Neural crest cell (in vitro differentiated cells): ENCODE measurements at places on chromosomes 16 and 17. TPM values are rescaled to one million over a fixed set of nuclear protein-coding genes. Genes with fewer than 3 reads are reported as not detected.

DNA sequence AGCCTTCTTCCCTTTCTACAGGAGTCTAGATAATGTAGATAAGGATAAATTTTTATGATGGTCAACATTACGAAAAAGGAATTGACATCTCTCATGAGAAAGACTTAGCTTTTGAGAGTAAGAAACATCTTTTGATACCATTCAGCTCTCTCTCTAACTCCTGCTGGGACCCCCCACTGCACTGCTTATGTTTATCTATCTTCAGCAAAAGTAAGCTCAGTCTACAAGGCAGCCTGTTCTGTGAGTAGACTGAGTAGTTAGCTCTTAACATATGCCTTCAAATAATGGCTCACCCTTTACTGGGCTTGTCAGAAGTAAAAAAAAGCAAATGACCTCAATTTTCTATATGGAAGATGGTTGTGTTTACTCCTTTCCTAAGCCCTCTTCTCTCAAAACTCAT is 372.2 kb upstream of the CDH11 start:
- no peak for DNase-seq

GRCh38 chr16:56591377-56592060 is 2.2 kb downstream of the MT3 start:
- no peak for DNase-seq

DNA sequence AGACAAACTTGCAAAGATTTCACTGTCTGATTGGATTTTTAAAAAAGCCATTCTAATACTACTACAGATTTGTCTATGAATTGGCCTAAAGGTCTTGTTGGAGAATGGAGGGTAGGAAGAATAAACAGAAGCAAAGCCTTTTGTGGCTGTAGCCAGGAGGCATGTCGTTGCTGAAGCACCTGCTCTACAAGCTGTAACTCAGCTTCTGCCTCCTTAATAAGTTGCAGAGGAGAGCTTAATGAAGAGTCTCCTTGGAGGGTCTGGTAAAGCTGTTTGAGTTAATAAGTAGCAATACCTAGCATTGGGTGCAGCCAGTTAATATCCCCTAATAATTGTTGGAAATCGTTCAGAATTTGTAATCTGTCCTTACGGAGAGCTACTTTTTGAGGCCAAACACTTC is 10.0 kb upstream of the ZNF689 start:
- no peak for DNase-seq

- no peak for DNase-seq
Observed at GRCh38 chr16:53024045-53024444, 28.7 kb downstream of the CHD9NB start.

The TPSG1 gene
- not detected in 2 replicates for total RNA-seq

DNA sequence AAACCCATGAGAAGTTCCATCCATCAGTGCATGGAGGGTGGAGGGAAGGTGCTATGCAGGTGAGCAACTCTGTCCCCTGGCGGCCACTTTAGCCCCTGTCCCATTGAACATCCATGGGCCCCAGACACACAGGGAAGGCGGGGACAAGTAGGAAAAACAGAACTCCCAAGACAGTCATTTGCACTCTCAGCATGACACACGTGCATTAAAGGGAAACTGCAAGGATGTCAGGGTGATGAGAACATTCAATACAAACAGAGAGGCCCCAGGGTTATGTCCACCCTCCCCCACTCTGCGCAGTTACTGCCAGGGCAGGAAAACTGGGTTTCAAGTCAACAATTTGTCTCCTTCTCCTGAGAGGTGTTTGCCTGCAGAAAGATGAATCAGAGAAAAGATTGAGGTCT is 44.0 kb upstream of the AKTIP start:
- no peak for DNase-seq

DNA sequence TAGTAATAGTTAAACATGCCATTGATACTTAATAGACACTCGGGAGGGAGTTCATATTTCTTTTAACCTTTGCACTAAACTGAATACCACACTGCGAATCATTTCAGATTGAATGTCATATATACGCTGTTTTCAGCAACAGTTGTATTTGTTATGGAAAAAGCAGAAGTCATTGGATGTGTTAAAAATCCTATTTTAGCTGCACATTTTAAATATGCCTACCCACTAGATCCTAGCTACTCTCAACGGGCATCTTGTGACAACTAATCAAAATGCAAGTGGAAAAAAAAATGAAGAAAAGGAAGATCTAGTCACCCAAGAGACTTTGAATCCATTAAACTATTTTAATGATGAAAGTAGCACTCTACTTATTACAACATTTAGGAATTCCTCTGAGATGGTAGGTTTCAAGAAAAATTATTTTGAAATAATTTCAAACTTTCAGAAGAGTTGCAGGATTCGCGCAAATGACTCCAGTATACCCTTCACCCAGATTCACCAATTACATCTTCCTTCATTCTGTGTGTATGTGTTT is 51.4 kb upstream of the MNT start:
- DNase-seq: no peak

The SDK2 gene
- total RNA-seq: 31.2 and 31.5 TPM in 2 replicates

The BRD7 gene
- total RNA-seq: 130 and 163 TPM in 2 replicates

- no peak for DNase-seq
Observed at GRCh38 chr16:56401482-56401881, 23.9 kb downstream of the AMFR start.

DNA sequence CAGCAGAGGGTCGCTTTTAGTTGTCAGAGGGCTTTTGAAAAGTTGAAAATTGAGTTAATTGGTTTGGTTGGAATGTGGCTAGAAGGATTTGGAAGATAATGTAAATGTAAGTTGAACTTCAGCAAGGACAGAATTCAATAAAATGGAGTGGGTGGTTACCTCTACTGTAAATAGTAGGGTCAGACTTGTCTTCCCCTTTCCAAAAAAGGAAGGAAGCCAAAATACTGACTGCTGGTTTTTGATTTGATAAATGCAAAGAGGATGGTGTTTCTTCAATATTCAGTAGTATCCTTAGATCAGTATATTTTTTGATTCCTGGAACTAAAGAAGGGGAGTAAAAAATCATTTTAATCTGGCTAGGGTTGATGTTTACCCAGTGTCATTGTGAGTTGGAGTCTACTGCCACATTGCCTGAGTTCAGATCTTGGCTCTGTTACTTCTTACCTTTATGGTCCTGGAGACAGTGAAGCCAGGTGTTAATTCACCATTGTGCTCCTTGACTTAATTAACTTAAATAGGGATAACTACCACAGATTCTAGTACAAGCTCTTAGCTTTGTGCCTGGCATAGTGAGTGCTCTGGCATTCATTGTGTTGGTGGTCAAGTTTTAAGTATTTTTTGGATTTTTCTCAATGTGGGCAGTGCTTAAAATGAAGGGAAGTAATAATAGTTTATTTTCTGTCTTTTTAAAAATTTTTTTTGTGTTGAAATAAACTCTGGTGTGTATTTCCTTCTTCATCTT is 4.4 kb downstream of the HAPSTR1 start:
- DNase-seq: no peak

- DNase-seq: no peak
Observed at GRCh38 chr16:50980666-50981065, 170.4 kb downstream of the SALL1 start.

GRCh38 chr17:74585711-74586110 is 6.4 kb downstream of the CD300LD start:
- no peak for DNase-seq
